ENCODE measurements at places on chromosomes 3 and 15.

DNA sequence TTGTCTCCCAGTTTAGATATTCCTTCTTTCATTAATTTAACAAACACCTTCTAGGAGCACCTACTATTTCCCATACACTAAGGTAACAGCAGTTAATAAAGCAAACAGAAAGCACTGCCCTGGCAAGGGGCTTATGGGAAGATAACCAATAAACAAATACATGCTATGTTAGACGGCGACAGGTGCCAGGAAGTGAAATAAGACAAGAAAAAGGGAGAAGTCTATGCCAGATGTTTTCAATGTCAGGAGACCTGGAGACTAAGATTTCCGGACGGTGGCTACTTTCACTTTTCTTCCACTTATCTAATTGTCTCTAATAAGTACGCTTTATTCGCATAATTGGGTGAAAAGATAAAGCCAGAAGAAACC is 32.5 kb upstream of the ZNF445 start:
- no peak for DNase-seq

GRCh38 chr15:98735895-98736617 is 87.7 kb downstream of the IGF1R start:
- no peak for DNase-seq

GRCh38 chr15:80120636-80121035 is 32.2 kb upstream of the FAH start:
- no peak for DNase-seq

- no peak for DNase-seq
These were observed 41.1 kb downstream of the TTBK2 start for GRCh38 chr15:42879443-42879842.

GRCh38 chr15:62912808-62913207 is 129.7 kb upstream of the TPM1 start:
- DNase-seq, result no peak

- no peak for DNase-seq
These were observed 102.2 kb downstream of the COL6A6 start for GRCh38 chr3:130619196-130619595.

GRCh38 chr3:162743091-162743490 is 1246.5 kb downstream of the OTOL1 start:
- DNase-seq, result no peak

DNA sequence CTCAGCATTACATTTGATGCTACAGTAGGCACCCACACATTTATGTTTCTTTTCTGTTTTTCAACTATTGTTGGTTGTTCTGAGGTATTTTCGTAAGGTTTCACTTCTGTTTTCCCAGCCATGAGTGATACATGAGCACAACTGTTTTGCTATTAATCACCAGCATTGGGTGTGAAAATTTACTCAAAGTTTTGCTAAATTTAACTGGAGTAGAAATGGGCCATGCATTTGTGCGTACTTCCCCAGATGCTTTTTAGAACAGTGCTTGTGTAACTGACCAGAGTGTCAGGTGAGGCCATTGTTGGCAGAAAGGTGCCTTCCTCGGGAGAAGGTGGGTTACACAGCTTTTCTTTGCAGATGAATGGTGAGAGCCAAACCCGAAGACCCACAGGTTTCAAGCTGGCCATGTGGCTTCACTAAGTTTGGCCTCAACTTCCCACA is 70.4 kb downstream of the ST6GAL1 start:
- DNase-seq, result no peak

- DNase-seq, result no peak
These were observed 296.8 kb downstream of the DOCK3 start for GRCh38 chr3:50971487-50971924.

DNA sequence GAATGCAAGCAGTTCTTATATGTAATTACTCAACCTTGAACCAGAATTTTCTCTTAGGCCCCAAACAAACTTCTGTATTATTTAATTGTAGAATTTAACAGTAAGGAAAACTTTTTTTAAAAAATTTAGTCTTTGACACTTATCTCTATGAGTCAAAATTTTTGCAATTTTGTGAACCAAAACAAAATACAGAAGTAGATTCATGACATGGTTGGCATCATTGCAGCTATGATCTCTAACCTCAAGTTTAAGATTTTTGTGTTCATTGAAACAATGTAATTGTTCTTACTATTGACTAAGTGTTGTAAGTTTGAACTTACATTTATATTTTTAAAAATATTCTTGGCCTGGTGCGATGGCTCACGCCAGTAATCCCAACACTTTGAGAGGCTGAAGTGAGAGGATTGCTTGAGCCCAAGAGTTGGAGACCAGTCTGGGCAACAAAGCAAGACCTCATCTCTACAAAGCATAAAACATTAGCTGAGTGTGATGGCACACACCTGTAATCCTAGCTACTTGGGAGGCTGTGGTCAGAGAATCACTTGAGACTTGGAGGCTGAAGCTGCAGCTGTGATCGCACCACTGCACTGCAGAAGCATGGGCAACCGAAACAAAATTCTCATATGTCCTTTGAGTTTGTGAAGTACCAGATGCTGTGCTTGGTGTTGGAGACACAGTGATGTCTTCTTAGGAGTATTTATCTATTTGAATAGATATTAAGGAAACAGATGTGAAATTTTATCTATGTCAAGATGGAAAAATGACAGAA is 39.7 kb downstream of the STT3B start:
- no peak for DNase-seq

GRCh38 chr15:31831596-31831995 is 198.7 kb upstream of the CHRNA7 start:
- no peak for DNase-seq

DNA sequence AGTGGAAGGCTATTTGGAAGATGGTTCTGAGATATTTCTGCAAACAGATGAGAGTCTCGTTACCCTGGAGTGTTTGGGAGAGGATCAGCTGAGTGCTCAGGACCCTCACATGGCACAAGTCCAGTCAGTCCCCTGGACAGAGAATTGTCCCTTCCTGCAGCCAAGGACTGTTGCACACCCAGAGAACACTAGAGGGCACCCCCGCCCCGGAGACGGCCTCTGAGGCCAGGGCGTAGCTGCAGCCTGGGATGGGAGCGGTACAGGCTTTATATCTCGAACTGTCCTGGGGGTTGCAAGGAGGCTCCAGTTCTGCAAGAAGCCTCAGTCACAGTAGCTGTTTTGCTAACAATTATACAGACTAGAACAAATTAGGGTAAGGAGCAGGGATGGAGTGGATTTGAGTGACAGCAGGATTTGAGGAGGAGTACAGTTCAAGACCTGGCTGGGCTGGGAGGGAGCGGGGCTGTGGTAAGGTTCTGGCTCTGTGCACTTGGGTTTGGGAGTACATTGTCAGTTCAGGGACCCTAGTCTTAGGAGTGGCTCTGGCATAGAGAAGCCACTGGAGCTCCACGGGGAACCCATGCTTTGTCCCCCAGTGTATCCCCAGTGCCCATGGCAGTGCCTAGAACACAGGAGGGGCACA is 67.6 kb upstream of the HACD2 start:
- no peak for DNase-seq

DNA sequence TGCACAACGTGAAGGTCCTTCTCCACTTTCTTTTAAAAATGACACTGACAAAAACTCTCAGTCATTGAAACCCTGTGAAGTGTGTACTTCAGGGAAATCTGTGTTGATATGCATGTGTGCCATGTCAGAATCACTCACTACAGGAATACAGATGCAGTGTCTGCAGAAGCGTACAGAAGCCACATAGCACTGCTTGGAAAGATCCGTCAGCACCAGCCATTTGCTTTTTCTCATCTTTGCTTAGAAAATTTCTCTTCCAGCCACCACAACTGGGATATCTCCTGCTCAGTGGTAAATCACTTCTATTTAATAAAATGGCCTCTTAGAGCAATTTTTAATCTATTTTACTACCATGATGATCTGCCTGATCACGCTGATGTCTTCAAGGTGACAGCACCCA is 91.3 kb upstream of the ARHGEF26 start:
- no peak for DNase-seq

- no peak for DNase-seq
These were observed 7.9 kb downstream of the SHOX2 start for GRCh38 chr3:158098309-158098639.

- DNase-seq, result no peak
These were observed 28.7 kb downstream of the HDGFL3 start for GRCh38 chr15:83178869-83179325.

DNA sequence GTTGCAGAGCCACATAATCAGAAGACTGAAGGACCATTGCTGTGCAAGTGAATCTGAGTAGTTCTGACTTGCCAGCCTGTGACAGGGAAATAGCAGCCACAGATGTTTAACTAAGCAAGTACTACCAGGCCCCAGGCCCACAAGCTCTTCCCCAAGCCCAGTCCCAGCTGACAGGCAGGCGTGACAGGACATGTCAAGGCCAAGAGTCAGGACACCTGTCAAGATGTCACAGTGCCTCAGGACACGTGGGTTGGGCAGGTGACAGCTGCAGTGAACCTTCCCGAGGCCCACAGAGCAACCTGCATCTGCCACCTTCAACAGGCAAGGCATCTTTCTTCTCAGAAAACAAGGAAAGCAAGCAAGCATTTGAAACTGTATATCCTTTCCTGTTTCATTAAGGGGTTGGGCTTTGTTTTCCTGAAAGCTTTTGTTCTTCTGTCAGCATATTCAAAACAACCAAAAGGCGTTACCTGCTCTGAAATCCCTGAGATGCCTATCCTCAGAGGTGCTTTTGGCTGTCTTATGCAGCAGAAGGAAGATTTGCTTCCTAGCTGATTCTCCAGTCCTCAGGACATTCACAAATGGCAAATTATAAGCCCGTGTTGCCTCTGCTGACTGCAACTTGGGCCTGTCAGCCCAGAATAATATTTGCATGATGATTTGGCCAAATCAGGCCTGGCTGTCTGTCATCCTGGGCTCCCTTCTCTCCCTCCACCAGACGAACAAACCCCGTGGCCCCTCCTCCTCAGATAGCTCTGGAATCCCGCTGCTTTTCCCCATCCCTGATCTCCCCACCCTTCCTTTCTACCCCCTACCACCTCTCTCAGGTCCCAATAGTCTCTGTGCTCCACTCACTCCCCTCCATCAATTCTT is 171.8 kb upstream of the WNT5A start:
- no peak for DNase-seq

DNA sequence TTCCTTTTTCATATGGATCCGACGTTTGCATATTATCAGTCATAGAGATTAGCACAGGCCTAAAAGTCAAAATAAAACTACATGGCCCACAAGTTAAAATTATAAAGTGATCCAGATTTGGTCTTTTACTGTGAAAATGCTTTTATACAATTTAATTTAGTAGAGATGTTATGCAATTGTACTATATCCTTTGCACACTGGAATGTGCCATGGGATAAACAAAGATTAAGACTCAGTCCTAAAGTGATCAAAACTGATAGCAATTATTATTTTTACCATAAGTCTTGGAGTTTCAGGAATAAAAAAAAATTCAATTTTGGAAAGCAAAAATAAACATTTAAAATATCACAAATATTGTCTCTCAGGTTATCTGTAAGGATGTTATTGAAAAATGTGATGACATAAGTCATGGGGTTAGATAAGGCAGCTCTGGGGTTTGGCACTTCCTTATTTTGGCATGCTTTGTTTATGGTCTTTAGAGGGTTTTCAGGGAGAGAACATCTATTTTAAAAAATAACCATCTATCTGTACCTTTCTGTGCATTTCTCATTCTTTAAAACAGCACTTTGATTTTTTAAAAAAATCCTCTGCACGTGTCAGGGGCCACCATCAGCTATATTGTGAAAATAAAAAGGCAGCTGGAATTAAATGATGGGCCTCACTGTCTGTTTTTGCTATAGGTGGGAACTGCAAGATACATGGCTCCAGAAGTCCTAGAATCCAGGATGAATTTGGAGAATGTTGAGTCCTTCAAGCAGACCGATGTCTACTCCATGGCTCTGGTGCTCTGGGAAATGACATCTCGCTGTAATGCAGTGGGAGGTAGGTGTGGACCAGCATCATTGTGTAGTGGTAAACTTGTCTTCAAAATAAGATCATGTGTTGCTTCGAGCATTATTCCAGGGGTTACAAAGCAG is 67.3 kb downstream of the TGFBR2 start:
- no peak for DNase-seq

GRCh38 chr3:10189557-10190354 is 25.0 kb downstream of the IRAK2 start:
- no peak for DNase-seq

DNA sequence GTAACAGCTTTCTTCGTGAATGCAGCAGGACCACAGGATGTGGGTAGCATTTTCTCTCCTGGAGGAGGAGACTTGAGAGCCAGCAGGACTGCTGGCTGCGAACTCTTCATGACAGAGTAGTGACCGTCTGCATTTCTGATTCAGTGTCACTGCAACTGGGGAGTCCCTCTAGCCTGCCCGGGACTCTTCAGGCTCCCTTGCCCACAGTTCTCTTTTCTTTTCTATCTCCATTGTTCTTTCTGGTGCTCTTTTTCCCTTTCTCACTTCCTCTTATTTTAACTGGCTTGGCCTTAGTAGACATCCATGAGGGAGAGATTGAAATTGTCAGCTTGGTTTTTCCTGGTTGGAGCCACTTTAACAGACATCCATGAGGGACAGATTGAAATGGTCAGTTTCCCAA is 49.9 kb upstream of the P2RY1 start:
- no peak for DNase-seq

DNA sequence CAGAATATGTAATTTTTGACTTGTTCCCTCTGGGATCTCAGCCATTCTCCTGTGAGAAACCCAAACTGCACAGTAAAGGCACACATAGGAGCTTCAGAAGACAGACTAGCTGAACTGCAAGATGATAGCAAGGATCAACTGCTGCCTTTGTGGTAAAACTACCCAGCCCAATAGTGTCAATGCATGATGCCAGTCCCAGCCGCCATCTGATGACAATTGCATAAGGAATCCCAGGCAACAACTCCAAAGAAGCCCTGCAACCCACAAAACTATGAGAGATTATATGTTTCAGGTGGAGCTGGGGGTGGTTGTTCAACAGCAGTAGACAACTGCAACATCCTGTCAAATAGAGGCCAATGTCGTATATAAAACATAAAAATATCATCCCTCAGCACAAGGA is 192.4 kb upstream of the ARPP21 start:
- no peak for DNase-seq

All from smooth muscle cell of the brain vasculature (primary cell).